Activated T-cell treated with anti-CD3 and anti-CD28 coated beads, Interleukin-2, amount 50 U/mL, for 72 hours (primary cell): ENCODE measurements at places on chromosomes 4 and X.

DNA sequence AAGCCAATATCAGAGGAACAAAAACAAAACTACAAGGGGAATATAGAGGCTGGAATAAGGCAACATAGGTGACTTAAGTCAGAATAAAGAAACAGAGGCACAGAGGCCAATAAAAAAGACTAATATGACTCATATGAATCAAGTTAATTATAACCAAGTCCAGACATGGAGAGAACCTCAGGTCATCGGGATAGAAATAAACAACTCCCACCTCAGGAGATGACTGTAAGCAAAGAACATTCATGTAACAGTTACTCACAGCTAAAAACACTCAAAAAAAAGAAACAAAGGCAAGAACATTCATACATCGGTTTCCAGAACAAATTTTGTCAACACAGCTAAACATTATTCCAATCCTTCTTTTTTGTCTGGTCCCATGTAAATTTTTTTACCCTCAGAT, 60.3 kb upstream of the RXFP1 start:
- DNase-seq: no peak

- DNase-seq: no peak
Measured at GRCh38 chrX:69124108-69124507, 41.1 kb downstream of the PJA1 start.

DNA sequence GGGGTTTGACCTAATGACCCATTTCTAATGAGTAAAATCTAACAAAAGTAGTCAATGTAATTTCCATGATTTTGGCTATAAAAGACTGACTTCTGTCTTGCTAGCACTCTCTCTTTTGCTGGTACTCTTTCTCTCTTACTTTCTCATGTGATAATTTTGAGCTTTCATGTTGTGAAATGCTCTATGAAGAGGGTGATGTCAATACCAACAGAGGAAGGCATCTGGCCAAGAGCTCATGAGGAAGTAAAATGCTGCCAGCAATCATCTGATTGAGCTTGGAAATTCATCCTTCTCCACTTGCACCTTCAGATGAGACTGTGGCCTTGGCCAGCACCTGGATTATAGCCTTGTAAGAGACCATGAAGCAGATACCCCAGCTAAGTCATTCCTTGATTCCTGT, 347.7 kb downstream of the HS3ST1 start:
- no peak for DNase-seq

DNA sequence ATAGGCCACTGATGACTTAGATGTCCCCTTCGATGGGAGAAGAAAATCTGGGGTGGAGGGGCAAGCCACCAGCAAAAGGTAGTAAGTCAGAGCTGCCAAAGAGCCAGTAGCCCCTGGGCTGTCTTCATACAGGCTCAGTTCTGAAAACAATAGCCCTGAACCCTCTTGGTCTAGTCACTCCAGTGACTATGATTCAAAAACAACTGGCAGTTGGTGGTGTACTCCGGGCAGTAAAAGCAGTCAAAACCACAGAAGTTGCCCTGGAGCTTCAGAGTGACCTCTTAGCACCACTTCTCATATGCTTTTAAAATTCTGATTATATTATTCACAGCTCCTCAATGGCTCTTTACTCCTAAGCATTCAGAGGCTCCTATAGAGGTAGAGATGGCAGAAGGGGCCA, 164.3 kb upstream of the MAMLD1 start:
- no peak for DNase-seq

DNA sequence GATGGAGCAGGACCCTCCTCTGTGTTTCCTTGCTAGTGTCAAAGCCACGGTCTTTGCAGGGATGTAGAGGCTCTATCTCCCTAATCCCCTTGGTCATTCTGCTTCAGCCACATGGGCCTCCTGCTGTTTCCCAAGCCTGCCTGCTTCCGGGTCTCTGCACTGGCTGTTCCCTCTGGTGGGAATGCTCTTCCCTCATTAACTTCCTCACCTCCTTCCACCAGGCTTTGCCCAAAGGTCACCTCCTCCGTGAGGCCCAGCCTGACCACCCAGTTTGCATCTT, 56.6 kb downstream of the ABLIM2 start:
- no peak for DNase-seq

- no peak for DNase-seq
Measured at GRCh38 chr4:93237521-93237920, 591.0 kb upstream of the ATOH1 start.

GRCh38 chrX:70485466-70485865, 40.8 kb downstream of the DLG3 start:
- no peak for DNase-seq

GRCh38 chrX:64850371-64851082, 125.7 kb downstream of the ZC4H2 start:
- peak; percentile 41 for DNase-seq

DNA sequence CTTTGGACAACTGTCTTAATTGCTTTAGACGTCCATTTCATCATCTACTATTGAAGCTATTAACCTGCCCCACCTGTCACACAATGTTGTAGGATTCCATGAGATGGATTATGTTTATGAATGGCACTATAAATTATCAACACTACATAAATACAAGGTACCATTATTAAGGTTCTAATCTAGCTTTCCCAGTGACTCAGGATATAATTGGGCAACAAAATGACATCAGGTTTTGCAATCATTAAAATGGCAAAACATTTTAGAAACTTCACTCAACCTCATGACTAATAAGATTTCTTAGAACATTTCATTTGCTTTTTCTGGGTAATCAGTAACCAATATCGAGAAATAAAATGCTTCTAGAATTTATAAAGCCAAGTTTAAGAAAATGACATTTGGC, 9.2 kb downstream of the HOPX start:
- DNase-seq: no peak

DNA sequence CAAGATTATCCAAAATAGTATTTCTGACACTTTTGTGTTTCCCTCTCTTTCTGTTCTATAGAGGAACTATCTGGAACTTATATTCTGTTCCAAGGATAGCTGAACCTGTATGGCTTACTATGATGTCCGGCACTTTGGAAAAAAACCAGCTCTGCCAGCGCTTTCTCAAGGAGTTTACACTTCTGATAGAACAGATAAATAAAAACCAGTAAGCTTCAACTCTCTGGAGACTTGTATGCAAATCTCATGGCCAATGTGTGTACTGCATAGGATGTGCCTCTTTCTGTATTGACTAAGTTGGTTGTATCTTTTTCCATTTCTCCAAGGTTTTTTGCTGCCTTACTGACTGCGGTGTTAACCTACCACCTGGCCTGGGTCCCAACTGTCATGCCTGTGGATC, 92.5 kb downstream of the FNIP2 start:
- DNase-seq: no peak

DNA sequence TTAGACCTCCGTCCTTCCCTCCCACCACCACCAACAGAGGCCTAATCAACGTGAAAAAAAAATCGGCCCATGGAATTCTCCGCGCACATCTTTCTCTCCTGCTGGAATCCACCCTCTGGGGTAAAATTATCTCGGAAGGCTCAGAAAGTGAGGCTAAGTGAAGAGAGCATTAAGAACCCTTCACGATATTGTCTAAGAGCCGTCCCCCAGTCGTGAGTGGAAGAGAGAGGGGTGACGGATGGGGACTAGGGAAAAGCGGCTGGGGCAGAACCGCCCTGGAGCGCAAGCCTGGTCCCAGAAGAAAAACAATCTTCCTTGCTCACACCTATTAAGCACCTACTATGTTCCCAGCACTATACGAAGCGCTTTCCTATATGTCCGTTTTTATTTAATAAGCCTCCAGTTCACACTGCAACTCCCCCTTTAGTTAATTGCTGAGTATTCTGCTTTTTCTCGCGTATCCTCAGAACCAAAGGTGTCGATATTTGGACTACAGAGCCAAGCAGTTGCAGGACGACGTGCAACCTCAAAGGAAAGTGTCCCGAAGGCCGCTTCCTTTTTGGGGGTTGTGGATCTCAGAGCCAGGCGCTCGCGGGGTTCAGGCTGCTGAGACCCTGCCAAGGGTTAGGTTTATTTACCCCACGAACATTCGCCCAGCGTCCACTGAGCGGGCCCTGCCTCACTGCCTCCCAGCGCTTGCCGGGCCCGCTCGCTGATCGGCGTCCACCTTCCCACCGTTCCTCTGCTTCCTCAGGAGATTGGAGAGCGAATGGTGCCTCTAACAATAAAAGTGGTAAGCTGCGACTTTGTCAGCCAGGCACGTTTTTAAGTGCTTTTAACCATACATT, 889 bp downstream of the MGARP start:
- peak; percentile 9 for DNase-seq

GRCh38 chr4:32251126-32251525, 1531.0 kb downstream of the PCDH7 start:
- DNase-seq: no peak

DNA sequence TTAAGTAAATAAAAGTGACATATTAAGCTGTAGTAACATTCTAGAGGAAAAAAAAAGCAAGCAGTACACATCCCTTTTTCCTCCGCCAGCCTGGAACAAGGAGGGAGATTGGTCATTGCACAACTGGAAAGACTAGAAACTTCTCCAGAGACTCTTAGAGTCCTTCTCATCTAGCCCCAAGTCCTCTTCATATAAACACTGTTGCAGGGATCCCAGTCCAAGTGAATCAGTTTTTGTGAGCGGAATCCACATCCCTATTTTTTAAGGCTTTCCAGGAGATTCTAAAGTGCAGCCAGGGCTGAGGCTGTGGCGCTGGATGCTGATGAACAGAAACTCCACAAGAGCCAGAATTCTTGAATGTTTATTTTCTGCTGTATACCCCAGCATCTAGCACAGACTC, 23.8 kb downstream of the REELD1 start:
- DNase-seq: no peak

DNA sequence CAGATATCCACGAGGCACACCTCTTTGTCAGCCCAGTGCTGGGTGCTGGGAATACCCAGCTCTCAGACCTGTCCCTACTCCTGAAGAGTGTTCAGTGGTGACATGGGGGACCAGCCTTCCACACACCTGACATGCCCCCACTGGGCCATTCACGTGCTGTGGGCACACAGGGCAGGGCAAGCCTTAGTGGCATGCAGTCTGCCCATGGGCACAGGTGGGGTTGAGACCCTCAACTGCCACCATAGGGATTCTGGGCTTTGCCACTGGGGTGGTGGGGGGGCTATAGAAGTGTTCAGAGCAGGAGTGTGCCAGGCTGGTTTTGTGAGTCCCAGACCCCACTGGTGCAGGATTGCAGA, 16.7 kb upstream of the PSAPL1 start:
- DNase-seq: no peak
